ENCODE measurements at places on chromosomes 11 and 22.

DNA sequence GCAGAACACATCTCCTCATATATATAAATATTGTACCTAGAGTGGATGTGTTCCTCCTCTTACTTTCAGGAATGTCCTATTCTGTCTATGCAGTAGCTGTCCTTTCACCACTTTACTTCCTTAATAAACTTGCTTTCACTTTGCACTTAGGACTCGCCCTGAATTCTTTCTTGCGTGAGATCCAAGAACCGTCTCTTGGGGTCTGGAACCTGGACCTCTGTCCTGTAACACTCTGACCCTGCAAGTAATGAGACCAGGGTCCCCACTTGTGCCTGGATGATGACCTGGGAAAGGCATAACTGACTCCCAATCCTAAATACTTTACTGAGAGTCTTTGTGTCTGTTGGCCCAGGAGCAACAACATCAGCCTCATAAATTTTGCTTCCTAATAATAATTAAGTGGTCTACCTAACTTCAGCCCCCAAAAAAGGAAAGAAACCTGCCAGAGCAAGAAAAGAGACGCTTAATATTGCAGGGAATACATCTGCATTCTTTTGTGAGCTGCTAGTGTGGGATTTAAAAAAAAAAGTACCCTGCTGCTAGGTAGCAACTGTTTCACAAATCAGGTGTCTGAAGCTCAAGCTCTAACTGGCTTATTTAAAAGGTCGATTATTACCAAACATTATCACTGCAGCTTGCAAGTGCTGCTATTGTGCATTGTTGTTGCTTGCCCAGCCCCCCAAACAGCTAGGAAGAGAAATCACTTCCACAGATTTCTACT, 69.3 kb downstream of the FAM168A start:
- no peak for DNase-seq

- DNase-seq = no peak
These were observed 19.6 kb downstream of the NAT10 start for GRCh38 chr11:34124885-34125668.

- DNase-seq = no peak
These were observed 1.5 kb downstream of the PRRG4 start for GRCh38 chr11:32831221-32831620.

- DNase-seq = no peak
These were observed 1128.8 kb upstream of the CCDC90B start for GRCh38 chr11:84414920-84415319.

GRCh38 chr22:37409459-37410050, 17.7 kb downstream of the ELFN2 start:
- no peak for DNase-seq

DNA sequence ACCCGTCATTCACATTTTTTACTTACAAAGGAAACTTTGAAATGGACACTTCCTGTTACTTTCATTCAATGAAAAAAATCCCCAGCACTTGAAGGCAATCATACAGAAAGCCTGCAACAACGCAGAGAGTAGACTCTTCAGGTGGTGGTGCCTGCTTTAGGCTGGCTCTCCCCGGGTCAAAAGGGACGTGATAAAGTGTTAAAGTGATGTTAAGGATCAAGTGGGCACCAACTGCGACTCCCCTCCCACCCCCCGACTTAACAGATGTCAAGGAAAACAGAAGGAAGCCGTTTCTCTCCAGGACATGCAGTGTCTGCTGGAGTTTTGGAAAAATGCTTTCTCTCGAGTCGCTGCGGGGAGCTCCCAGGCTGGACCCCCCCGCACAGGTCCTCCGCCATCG, 414 bp upstream of the PNPLA3 start:
- no peak for DNase-seq

- no peak for DNase-seq
These were observed 11.8 kb downstream of the CDCA5 start for GRCh38 chr11:65071907-65072630.

GRCh38 chr11:104572279-104572678, 326.0 kb downstream of the CASP12 start:
- DNase-seq = peak; percentile 38

DNA sequence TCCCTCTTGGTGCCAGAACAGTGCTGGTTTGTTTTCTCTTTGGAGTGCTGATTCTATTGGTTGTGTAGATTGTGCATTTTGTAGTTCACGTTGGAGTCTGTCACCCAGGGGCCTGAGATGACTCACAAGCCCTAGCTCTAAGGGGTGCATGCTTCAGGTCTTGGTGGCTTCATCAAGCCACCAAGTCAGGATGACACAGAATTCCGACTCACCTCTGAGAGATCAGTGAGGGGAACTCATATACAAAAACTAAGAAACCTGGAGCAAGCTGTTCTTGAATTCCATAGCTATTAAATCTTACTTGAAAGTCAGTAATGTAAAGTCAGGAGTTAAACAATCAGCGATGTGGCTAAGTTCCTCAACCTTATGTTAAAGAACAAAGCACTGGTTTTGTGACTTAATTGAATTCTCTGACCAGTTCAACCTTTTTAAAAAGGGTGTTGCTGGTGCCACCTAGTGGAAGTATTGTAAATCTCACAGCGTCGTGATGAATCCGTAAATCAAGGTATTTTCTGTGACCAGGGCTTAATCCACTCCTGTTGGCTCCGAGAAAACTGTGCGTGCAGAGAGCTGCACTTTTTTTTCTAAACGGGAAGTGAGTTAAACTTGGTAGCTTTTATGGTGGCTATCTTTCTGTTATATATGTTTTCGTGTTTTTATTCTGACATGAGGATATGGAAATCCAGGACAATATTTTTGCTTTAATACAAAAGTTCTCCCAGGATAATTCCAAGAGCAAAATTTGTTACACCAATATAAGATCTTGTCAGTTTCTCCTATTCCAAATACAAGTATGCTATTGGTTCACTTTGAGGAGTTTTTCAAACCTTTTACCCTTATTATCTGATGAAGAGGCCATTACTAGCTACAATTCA, 14.6 kb downstream of the MMP13 start:
- DNase-seq = peak; percentile 80

- peak; percentile 17 for DNase-seq
These were observed 13.3 kb downstream of the CELF1 start for GRCh38 chr11:47539681-47540039.

DNA sequence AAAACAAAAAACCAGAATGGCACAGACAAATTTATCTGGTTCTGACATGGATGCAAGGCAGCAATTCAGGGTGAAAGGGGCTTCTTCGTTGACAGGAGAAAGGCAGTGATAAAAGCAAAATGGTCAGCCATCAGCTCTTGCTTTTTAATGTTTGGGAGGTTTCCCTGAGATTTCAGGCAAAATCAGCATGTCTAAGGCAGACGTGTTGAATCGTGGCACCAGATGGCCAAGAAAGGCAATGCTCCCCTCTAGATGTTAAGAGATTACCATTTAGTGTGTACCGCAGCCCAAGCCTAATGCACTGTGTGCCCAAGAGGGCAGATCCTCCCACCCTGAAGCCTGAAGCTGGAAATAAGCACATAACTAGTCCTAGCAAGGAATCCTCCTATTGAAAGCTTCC, 88.8 kb upstream of the GALNT18 start:
- no peak for DNase-seq

DNA sequence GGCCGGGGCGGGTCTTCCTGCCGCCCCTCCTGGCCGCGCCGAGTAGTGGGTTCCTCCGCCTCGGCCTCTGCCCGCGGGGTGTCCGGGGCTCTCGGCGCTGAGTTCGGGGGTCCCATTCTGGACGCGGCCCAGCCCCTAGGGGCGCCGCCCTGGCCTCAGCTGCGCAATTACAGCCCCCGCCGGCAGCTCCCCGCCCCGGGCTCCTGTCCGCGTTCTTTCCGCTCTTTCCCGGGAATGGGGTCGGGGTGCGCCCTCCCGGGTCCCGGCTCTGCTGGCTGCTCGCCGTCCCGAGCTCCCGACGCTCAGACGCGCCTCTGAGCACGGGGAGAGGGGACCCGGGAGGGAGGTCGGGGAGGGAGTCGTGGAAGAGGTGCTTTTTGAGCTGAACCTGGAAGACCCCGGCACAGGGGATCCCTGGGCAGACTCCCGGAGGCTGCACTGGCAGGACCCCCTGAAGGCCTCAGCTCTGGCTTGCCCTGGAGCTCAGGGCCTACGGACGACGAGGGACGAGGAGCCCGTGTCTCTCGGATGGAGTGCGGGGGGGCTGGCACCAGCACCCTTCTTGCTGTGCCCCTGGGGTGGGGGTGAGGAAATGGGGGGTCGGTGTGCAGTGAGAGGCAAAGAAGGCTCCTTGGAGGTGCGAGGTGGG, 558 bp downstream of the TSPAN4 start:
- peak; percentile 30 for DNase-seq

DNA sequence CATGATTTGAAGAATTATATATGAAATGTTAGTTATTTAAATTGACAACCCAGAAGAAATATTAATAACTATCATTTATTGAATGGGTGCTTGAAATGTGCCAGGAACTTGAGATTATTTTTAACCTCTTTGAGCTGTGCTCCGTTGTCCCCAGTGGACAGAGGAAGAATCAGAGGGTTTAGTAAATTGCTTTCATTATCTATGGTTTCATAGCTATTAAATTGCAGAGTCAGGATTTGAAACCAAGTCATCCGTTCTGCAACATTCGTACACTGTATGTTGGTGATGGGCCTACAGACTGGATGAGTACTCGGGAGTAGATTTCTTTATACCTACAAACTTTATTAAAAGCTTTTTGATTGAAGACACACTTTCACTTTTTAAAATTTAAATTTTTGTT, 4.9 kb downstream of the HSD17B12 start:
- DNase-seq = no peak

DNA sequence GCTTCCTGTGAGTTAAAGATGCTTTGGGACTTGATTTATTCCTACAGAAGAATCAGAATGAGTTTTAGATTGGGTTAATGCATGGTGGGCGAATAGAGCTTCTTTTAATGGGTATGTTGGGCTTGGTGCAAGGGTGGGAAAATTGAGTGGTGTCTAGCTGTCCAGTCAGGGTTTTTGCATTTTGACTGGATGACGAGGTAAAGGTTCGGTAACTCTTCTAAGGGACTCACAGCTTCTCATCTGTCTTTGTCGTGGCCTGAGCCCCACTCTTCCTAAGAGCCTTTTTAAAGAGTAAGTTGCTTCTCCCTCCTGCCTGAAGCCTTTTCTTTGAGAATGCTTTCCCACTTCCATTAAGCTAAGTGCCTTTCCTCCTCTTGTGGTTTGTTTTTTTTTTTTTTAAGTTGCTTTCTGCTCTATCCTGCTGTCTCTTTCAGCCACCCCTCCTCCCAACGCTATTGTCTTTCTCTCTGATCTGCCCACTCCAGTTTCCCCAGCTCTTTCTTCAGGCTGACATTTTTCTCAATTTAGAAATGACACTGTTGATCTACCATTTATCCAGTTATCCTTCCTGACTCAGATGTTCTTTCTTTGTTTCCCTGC, 1.1 kb downstream of the DPF2 start:
- no peak for DNase-seq

- DNase-seq = no peak
These were observed 389.6 kb upstream of the SYN3 start for GRCh38 chr22:33447733-33448132.

GRCh38 chr11:117642835-117643234, 154.2 kb downstream of the DSCAML1 start:
- DNase-seq = no peak

GRCh38 chr11:122645847-122646246, 9.7 kb upstream of the UBASH3B start:
- no peak for DNase-seq

DNA sequence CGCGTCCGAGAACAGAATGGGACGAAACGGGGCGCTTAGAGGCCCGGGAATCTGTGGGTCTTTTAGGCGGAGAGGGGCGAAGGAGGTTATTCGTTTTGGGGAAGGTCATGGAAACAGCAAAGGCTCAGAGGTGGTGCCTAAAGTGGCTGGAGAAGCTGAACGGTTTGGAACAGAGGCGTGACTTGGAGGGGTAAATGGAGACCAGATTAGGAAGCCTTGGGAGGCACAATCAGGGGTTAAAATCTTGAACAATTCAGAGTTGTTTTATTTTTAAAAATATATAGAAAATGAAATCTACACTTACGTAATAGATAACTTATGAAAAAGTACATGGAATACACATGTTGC, 247 bp upstream of the PLAAT5 start:
- no peak for DNase-seq

- DNase-seq = peak; percentile 36
These were observed 208.8 kb downstream of the DCDC1 start for GRCh38 chr11:31160504-31161422.

DNA sequence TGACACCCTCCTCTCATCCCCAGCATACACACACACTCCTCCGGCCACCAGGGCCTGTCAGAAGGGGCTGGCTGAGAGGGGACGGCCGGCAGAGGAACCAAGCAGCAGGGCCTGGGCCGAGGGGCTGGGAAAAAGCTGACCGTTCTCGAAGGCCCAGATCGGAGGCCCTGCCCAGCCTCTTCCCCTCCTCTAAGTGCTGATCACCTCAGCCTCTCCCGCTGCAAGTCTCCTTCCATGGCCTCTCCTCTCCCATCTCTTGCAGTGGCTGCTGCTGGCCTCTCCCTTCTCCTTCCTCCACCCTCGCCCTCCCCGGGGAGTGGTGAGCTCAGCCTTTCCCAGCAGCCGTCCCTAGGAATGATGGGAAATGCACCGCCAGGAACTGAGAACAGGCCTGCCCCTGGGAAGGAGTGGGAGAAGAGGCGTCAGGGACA, 39.6 kb downstream of the ARRB1 start:
- peak; percentile 16 for DNase-seq

DNA sequence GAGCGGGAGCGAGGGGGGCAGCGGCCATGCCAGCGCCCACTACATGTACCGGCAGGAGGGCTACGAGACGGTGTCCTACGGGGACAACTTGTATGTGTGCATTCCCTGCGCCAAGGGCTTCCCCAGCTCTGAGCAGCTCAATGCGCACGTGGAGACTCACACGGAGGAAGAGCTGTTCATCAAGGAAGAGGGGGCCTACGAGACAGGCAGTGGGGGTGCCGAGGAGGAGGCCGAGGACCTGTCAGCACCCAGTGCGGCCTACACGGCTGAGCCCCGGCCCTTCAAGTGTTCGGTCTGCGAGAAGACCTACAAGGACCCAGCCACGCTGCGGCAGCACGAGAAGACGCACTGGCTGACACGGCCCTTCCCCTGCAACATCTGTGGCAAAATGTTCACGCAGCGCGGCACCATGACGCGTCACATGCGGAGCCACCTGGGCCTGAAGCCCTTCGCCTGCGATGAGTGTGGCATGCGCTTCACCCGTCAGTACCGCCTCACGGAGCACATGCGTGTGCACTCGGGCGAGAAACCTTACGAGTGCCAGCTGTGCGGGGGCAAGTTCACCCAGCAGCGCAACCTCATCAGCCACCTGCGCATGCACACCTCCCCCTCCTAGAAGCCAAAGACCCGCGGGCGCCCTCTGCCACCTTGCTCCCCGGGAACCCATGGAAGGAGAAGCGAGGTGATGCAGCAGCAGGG, 20.9 kb upstream of the TMEM191C start:
- DNase-seq = no peak
